Smooth muscle cell of the coronary artery (primary cell): ENCODE measurements at places on chromosomes 2 and 18. TPM values are rescaled to one million over a fixed set of nuclear protein-coding genes. Genes with fewer than 3 reads are reported as not detected.

Gene SPP2
- not detected in 2 replicates for total RNA-seq

Gene ANO7
- total RNA-seq, result 0.12 and 0.23 TPM in 2 replicates

Gene C1QL2
- total RNA-seq, result not detected in 2 replicates

Gene FHL2
- 52.2 and 119 TPM in 2 replicates for total RNA-seq

Gene MEP1B
- 0.12 TPM in 1 of 2 replicates, not detected in the other for total RNA-seq

Gene MYOM1
- total RNA-seq, result 0.98 and 1.3 TPM in 2 replicates

Gene CRYGD
- not detected in 2 replicates for total RNA-seq
